Left lung (tissue), 14 donors: ENCODE measurements at places on chromosomes 2 and 18. TPM values are rescaled to one million over a fixed set of nuclear protein-coding genes. Genes with fewer than 3 reads are reported as not detected.

TTC32 gene
- 6.6 TPM for total RNA-seq

DNA sequence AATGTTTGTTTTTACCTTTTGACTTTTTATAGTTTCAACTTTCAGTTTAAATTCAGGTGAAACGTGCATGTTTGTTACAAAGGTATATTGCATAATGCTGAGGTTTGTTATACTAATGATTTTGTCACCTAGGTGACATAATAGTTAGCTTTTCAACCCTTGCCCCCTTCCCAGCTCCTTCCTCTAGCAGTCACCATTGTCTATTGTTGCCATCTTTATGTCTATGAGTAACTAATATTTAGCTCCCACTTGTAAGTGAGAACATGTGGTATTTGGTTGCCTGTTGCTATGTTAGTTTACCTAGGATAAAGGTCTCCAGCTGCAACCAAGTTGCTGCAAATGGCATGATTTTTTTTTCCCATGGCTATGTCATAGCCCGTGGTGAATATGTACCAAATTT, 322.3 kb upstream of the SETBP1 start:
- H3K27ac ChIP-seq = no peak overlapping the region
- no peak overlapping the region for H3K4me3 ChIP-seq
- H3K36me3 ChIP-seq = no peaks in the 10 kb centered on the region
- no peaks in the 10 kb centered on the region for H3K27me3 ChIP-seq

DNA sequence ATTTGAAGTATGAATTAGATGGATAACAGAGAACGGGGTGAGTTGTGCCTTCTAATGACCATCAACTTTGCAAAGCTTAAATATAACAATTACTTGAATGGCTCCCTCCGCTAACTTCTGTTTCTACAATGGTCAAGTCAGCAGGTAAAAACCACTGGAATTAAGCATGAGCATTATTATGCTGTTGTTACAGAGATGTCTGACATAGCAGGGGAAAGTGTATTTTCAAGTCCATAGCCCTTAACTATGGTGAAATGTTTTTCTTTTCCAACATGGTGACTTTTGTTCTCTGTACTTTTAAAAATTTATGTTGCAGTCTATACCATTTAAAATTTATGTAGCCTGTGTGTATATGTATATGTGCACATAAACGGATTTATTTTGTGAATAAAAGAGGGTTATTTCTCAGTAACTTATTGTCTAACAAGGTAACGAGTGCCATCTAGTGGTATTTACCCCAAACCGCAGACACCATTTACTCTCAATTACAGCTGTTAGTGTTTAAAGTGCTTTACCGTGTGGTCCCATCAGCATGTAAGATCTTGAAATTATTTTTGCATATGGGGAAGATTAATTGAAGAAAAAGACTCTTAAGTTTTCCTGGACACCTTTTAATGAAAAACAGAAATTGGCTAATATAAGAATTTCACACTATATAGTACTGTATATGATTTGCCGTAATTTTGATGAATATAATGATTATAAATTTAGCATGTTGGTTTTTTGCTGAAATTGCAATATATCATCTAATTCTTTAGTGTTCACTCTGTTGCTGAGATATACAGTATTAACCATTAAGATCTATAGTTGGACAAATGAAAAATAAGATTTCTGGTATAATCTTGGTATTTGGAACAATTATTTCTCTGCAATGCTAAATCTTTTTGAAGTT, 78.2 kb downstream of the UBE2E3 start:
- no peak overlapping the region for H3K27ac ChIP-seq
- DNase-seq = no peak

MAIP1 gene
- total RNA-seq = 20.2 TPM

LCLAT1 gene
- 16.1 TPM for total RNA-seq

DNA sequence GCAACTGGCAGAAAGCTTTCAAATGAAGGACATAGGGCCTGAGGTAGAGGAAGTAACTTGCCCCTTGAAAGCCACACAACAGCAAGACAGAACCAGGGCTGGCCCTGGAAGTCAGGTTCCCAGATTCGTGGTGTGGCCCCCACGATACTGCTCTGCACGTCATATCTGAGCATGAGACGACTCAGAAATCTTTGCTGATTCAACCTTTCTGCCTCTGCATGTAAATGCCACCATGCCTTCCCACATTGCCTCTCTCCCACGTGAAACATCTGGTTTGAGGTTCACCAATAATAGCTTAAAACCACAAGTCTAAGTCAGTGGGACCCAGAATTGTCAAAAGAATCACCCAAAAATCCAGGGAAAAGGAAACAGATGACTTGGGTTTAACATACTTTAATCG, 214.0 kb upstream of the TRIB2 start:
- H3K36me3 ChIP-seq = no peaks in the 10 kb centered on the region
- H3K27ac ChIP-seq = peak overlapping the region; percentile 63
- H3K27me3 ChIP-seq = no peaks in the 10 kb centered on the region
- H3K4me1 ChIP-seq = no peaks in the 10 kb centered on the region
- no peak for DNase-seq

GALNT5 gene
- total RNA-seq = 59.4 TPM

GRCh38 chr2:237474442-237474911, 12.6 kb upstream of the MLPH start:
- H3K27me3 ChIP-seq = peaks cover 25% of the 10 kb centered on the region
- peak overlapping the region; percentile 98 for H3K27ac ChIP-seq
- peak; percentile 43 for DNase-seq
- peaks cover 33% of the 10 kb centered on the region for H3K4me1 ChIP-seq
- no peaks in the 10 kb centered on the region for H3K36me3 ChIP-seq
- H3K4me3 ChIP-seq = peak overlapping the region; percentile 54

DNA sequence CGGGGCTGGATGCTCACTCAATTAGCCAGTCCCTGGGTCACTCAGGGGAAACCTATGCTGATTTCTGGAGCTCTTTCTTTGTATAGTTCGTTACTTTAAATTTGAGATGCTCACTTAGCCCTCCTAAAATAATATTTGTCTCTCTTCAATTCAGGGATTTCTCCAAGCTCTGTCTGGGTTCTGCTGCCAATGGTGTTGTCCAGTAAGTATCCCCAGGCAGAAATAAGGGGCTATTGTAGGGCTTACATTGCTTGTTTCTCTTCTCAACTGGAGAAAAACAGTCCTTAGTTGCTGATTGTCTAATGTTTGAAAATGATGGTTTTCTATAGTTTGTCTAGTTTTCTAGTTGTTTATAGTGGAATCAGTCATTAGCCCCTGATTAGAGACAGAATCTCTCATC, 5.0 kb downstream of the RAB6C start:
- no peak overlapping the region for H3K27ac ChIP-seq
- H3K36me3 ChIP-seq = no peaks in the 10 kb centered on the region
- H3K4me3 ChIP-seq = no peak overlapping the region
- peaks cover 44% of the 10 kb centered on the region for H3K27me3 ChIP-seq

DNA sequence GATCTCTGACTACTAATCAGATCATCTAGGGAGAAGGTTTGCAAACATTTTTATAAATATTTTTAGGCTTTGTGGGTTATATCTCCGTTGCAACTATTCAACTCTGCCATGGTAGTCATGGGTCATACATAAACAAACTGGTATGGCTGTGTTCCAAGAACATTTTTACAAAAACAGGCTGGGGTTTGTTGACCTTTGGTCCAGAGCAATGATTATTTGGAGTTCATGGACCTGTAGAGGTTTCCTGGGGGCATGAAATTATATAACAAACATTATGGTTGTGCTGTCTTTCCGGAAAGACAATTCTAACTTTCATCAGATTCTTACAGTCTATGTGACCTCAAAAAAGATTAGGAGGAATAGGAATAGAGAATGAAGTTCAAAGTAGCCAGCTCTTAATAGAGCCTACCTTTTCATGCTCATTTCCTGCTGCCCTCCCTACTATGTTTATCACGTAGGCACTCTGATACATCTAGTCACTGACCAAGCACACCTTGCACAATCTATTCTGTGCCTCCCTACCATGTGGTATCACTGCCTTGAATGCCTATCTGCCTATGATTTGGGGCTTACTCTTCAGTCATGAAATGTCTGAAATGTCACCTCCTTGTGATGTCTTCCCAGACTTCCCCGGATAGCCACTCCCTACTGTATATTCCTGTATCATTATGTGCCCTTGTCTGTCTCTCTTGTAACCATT, 102.4 kb upstream of the SCN1A start:
- H3K36me3 ChIP-seq = no peaks in the 10 kb centered on the region
- no peak overlapping the region for H3K4me3 ChIP-seq
- H3K27ac ChIP-seq = peak overlapping the region; percentile 13
- no peaks in the 10 kb centered on the region for H3K4me1 ChIP-seq

SCRN3 gene
- 31.9 TPM for total RNA-seq

- no peak for DNase-seq
- peaks cover 3% of the 10 kb centered on the region for H3K27me3 ChIP-seq
- H3K36me3 ChIP-seq = no peaks in the 10 kb centered on the region
- H3K27ac ChIP-seq = no peak overlapping the region
- no peak overlapping the region for H3K4me3 ChIP-seq
These were observed 6.2 kb upstream of the STK25 start for GRCh38 chr2:241514553-241514952.

DNA sequence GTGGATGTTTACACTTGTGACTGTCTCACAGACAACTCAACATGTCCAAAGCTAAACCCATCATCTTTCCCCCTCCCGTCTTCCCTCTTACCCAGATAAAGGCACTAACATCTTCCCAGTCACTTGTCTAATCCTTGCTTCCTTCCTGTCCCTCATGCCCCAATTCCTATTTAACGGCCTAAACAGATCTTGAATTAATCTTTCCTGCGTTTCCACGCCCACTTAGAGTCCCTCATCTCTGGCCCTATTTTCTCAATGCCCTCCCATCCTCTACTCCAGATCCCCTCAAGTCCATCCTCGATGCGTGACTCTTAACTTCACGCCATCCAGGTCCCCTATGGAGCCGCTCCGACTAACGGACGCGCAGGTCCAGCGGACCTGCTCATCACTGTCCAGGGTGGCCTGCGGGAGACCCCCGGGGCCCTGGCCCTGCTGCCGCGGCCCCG, 682 bp upstream of the SCLY start:
- no peaks in the 10 kb centered on the region for H3K36me3 ChIP-seq
- no peaks in the 10 kb centered on the region for H3K4me1 ChIP-seq
- no peak for DNase-seq
- no peaks in the 10 kb centered on the region for H3K27me3 ChIP-seq
- H3K4me3 ChIP-seq = peak overlapping the region; percentile 85

DNA sequence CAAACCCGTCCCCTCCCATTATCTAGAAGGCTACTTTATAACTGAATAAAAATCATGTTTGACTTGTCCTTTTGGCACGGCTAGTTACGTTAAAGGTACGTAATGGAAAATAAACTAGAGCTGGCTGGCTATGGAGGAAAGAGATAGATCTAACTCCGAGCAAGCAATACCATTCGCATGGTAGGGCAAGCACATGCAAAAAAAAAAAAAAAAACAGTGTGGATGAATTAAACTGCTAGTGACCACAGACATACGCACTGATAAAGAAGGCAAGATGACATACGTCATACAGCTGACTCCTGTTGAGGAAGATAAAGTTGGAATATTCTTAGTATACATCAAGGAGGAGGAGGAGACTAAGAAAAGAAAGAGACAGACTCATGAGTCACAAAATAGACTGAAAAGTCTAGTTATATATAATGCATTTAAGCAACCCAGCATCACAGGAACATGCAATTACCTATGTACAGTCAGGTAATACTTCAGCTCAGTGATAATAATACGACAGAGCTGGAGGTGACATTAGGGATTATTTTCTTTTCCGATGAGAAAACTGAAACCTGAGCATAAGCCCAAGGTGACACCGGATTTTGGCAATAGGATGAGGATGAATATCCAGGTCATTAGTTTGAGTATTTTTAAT, 37.9 kb upstream of the NARS1 start:
- DNase-seq = no peak
- no peak overlapping the region for H3K27ac ChIP-seq

DNA sequence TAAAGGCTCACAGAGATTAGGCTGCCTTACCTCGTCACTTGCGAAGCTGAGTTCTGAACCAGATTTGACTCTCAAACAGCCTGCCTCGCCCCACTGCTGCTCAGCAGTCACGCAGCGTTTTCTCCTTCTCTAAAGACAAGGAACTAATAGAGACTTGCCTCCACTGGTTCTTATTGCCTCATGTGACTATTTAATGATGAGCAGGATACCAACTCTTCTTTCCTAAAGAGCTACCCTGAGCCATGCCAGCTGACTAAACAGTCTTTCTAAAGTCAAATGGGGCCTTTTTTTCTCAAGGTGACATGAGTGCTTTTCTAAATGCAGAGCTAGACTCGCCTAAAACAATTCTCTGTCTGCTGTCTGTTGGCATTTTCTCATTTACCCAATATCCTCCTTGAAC, 147.5 kb downstream of the NCKAP5 start:
- H3K36me3 ChIP-seq = no peaks in the 10 kb centered on the region
- H3K27ac ChIP-seq = no peak overlapping the region
